Stimulated activated CD4-positive, alpha-beta T cell treated with anti-CD3 and anti-CD28 coated beads, Interleukin-1b, Interleukin-23, amount 100 ng/mL, for 1 hour (primary cell): ENCODE measurements at places on chromosomes 4 and X.

GRCh38 chrX:30659421-30659820 lies 6.2 kb downstream of the GK start:
- no peak for DNase-seq

GRCh38 chr4:123364906-123365305 lies 31.7 kb upstream of the SPRY1 start:
- DNase-seq: no peak

DNA sequence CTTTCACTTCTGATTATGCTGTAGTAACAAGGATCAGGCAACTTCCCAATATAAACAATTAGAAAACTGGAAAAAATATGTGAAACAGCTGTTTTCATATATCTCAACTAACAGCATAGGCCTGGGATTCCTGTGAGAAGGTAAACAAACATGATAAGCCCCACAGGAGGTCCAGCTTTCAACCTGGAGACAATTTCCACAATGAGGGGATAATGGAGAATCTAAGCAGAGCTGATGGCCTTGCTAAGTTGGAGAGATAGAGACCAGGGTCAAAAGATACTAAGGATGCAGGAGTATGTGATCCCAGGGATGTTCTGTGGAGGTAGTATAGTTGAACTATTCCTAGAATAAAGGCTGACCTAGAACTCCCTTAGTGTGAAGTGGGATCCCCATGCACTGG lies 452.3 kb upstream of the ACTRT1 start:
- DNase-seq: no peak

DNA sequence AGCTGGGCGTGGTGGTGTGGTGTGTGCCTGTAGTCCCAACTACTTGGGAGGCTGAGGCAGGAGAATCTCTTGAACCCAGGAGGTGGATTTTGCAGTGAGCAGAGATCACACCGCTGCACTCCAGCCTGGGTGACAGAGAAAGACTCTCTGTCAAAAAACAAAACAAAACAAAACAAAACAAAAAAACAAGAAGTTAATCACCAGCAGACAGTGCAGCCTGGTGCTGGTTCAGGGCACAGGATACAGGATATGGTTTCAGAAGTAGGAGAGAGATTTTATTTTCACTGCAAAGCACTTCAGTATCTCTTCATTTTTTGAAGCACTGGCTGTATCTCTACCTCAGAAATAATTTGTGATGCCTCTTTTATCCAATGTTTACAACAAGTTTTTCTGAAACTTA lies 1222.9 kb upstream of the PRKX start:
- no peak for DNase-seq

GRCh38 chr4:139511320-139511719 lies 44.7 kb downstream of the SETD7 start:
- DNase-seq: no peak

GRCh38 chr4:58465031-58465430 lies 1354.8 kb upstream of the IGFBP7 start:
- DNase-seq: no peak

GRCh38 chr4:38562751-38563198 lies 101.2 kb upstream of the KLF3 start:
- no peak for DNase-seq

DNA sequence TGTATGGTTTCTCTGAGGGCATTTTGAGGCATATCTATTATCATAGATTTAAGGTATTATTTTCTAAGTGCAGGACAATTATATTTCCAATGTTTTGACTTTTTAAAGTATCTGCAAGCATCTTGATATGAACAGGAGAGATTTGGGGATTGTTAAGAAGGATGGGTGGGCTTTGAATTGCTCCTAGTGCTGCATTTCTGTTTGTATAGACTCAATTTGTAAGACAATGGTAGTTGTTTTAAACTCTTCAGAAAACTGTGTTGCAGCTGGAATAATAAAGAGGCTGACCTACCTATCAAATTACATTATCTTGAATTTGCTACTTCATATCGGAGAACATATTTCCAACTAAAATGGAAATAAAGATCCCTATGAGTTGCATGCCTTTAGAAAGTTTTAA lies 570.3 kb downstream of the ADGRL3 start:
- no peak for DNase-seq
